ENCODE measurements at places on chromosomes 4 and X. TPM values are rescaled to one million over a fixed set of nuclear protein-coding genes. Genes with fewer than 3 reads are reported as not detected.

- no peak overlapping the region for H3K27ac ChIP-seq
- peaks cover 14% of the 10 kb centered on the region for H3K4me1 ChIP-seq
- H3K4me3 ChIP-seq, result no peak overlapping the region
- H3K36me3 ChIP-seq, result no peaks in the 10 kb centered on the region
- no peaks in the 10 kb centered on the region for H3K27me3 ChIP-seq
Measured at GRCh38 chr4:68272860-68273259, 27.4 kb upstream of the TMPRSS11B start.

GRCh38 chr4:184895012-184895695, 69.4 kb upstream of the ACSL1 start:
- H3K4me1 ChIP-seq, result peaks cover 15% of the 10 kb centered on the region
- no peak overlapping the region for H3K4me3 ChIP-seq
- DNase-seq, result no peak
- H3K36me3 ChIP-seq, result no peaks in the 10 kb centered on the region
- H3K27me3 ChIP-seq, result no peaks in the 10 kb centered on the region
- no peak overlapping the region for H3K27ac ChIP-seq

DNA sequence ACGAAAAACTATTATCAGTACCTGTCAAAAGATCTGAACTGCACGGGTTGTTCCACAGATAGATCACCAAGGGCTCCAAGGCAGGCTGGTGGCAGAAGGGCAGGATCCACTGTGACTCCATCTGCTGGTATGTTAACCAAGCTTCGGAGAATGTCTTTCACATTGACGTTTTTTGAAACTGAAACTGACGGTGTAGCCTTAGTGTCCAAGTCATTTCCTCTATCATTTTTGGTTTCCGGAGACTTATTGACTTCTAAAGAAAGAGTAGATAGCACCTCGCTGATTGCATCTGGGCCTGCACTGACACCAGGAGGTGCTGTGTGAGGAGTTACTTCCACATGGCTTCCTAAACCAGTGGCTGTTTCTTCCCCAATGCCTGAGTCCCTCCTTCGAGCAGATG, 186.9 kb downstream of the LRBA start:
- H3K27me3 ChIP-seq, result no peaks in the 10 kb centered on the region
- peaks cover 3% of the 10 kb centered on the region for H3K36me3 ChIP-seq
- no peak overlapping the region for H3K4me3 ChIP-seq

DNA sequence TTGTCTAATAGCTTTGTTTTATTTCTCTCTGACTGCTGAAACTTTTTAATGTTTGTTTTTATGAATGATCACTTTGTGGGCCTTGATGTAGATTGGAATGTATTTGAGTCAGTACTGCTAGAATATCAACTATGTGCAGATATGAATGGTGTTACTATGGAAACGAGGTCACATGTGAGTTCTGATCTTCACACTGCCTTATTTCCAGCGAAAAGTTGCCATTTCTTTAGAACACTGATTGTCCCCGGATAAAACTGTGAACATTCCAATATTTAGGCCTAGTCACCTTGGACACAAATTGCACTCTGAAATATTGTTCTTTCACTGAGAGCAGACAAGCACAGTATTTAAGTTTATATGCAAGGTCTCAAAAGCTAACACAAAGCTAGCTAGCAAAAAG, 27.2 kb upstream of the MAGED1 start:
- H3K36me3 ChIP-seq, result no peaks in the 10 kb centered on the region
- DNase-seq, result no peak
- no peak overlapping the region for H3K27ac ChIP-seq
- no peak overlapping the region for H3K4me3 ChIP-seq
- H3K27me3 ChIP-seq, result no peaks in the 10 kb centered on the region

GRCh38 chr4:128347175-128347868, 59.7 kb upstream of the PGRMC2 start:
- no peaks in the 10 kb centered on the region for H3K27me3 ChIP-seq
- no peak overlapping the region for H3K27ac ChIP-seq
- no peak for DNase-seq

DNA sequence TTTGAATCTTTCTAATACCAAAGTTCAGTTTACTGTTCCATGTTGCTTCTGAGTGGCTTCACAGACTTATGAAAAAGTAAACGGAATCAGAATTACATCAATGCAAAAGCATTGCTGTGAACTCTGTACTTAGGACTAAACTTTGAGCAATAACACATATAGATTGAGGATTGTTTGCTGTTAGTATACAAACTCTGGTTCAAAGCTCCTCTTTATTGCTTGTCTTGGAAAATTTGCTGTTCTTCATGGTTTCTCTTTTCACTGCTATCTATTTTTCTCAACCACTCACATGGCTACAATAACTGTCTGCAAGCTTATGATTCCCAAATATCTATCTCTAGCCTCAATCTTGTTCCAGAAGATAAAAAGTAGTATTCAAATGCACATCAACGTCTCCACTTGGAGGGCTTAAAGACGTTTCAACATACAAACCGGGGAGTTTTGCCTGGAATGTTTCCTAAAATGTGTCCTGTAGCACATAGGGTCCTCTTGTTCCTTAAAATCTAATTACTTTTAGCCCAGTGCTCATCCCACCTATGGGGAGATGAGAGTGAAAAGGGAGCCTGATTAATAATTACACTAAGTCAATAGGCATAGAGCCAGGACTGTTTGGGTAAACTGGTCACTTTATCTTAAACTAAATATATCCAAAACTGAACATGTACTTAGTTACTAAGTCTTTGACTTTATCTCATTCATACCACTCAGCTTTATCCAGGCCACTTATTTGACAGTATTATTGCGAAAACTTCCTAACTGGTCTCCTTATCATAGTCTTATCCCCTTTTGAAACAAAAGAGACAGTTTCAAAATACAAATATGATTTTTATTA, 3.6 kb upstream of the AFP start:
- H3K36me3 ChIP-seq, result no peaks in the 10 kb centered on the region
- peaks cover under 1% of the 10 kb centered on the region for H3K27me3 ChIP-seq
- DNase-seq, result no peak
- H3K4me1 ChIP-seq, result peaks cover 14% of the 10 kb centered on the region

- DNase-seq, result no peak
- no peaks in the 10 kb centered on the region for H3K36me3 ChIP-seq
- no peak overlapping the region for H3K27ac ChIP-seq
- no peaks in the 10 kb centered on the region for H3K27me3 ChIP-seq
- no peak overlapping the region for H3K4me3 ChIP-seq
Measured at GRCh38 chr4:179486570-179487335, 2044.5 kb upstream of the AGA start.

GRCh38 chr4:80011636-80012236, 61.3 kb downstream of the ANTXR2 start:
- no peak overlapping the region for H3K4me3 ChIP-seq
- no peak overlapping the region for H3K27ac ChIP-seq
- no peaks in the 10 kb centered on the region for H3K27me3 ChIP-seq

Gene NAT8L
- total RNA-seq, result 0.83 TPM

- no peak overlapping the region for H3K4me3 ChIP-seq
- H3K27ac ChIP-seq, result no peak overlapping the region
- H3K27me3 ChIP-seq, result no peaks in the 10 kb centered on the region
- H3K4me1 ChIP-seq, result no peaks in the 10 kb centered on the region
- no peak for DNase-seq
- no peaks in the 10 kb centered on the region for H3K36me3 ChIP-seq
Measured at GRCh38 chr4:173448103-173448502, 49.2 kb upstream of the SCRG1 start.

All from Calu3 (cell line).